ENCODE measurements at places on chromosomes 3 and 15.

DNA sequence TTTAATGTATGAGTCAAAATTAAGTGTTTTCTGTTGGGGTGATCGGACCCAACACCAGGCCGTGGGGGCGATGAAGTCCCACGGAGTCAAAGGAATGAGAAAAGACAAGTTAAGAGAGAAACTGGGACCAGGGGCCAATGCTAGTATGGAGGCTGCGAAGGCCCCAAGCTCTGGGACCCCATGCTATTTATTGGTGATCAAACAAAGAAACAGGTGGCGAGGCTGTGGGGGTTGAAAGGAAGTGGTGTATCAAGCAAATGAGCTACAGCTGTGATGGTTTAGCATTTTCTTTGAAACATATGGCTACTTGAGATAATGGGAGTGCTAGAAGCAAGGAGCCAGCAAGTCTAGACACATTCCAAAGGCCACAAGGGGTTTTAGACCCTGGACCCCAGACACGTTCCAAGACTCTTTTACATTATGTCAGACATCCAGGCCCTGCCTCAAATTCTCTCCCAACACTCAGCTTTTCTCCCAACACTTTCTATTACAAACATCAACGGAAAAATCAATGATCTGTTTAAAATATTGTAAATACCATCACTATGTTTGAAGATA lies 56.0 kb upstream of the SNRPN start:
- no peak for DNase-seq

- peak; percentile 20 for DNase-seq
These were observed 1552.3 kb downstream of the OTOL1 start for GRCh38 chr3:163048881-163049280.

GRCh38 chr3:114033721-114034120 lies 22.6 kb downstream of the CCDC191 start:
- no peak for DNase-seq

- DNase-seq = peak; percentile 3
These were observed 431.9 kb upstream of the AGTR1 start for GRCh38 chr3:148265841-148266240.

GRCh38 chr3:144810160-144810559 lies 838.5 kb downstream of the DIPK2A start:
- DNase-seq = no peak

DNA sequence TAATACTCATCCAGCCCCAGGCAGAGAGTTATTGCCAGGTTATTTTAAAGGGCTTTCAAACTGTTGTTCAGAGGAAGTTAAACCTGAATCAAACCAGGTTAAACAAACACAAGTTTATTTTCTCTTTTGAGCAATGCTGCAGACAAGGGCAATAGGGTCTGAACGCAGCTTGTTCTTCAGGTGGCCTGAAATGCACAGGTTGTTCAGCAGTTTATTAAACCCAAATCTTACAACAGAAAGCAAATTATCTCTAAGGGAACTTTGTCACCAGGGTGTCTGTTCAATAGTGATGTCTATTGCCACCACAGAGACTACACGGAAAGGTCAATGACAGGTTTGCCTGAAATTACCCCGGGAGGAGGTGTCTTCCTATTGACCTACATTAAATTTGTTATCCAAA lies 134.0 kb downstream of the IL5RA start:
- DNase-seq = no peak

GRCh38 chr3:127374086-127375010 lies 86.5 kb upstream of the PRR20G start:
- peak; percentile 5 for DNase-seq

- peak; percentile 66 for DNase-seq
These were observed 207.9 kb upstream of the CDIN1 start for GRCh38 chr15:36371509-36371908.

GRCh38 chr3:134361162-134361835 lies 12.9 kb downstream of the AMOTL2 start:
- no peak for DNase-seq
